Hematopoietic multipotent progenitor cell (in vitro differentiated cells): ENCODE measurements at places on chromosomes 5 and 9. TPM values are rescaled to one million over a fixed set of nuclear protein-coding genes. Genes with fewer than 3 reads are reported as not detected.

The ORM2 gene
- not detected for total RNA-seq

The RASGEF1C gene
- under 0.01 TPM for total RNA-seq

The PKD2L2 gene
- total RNA-seq: under 0.01 TPM

The SMIM27 gene
- total RNA-seq: 9.2 TPM

GRCh38 chr9:88658311-88658822 is 123.4 kb downstream of the NXNL2 start:
- DNase-seq: no peak

DNA sequence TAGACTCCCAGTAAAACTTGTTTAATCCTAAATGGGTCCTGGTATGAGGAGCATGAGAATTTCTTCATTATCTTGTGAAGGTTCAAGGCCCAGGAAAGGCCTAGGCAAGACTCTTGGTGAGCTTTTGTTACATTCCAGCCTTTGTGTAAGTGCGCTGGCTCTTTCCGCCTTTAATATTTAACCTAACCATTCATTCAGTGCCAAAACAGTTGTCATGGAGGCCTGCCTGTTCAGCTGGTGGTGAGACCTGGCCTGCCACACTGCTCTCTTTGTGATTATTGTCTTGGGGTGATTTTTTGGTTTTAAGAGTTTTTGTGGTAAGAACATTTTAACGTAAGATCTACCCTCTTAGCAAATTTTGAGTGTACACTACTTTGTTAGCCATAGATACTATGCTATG is 127.5 kb upstream of the WWC1 start:
- no peak for DNase-seq

DNA sequence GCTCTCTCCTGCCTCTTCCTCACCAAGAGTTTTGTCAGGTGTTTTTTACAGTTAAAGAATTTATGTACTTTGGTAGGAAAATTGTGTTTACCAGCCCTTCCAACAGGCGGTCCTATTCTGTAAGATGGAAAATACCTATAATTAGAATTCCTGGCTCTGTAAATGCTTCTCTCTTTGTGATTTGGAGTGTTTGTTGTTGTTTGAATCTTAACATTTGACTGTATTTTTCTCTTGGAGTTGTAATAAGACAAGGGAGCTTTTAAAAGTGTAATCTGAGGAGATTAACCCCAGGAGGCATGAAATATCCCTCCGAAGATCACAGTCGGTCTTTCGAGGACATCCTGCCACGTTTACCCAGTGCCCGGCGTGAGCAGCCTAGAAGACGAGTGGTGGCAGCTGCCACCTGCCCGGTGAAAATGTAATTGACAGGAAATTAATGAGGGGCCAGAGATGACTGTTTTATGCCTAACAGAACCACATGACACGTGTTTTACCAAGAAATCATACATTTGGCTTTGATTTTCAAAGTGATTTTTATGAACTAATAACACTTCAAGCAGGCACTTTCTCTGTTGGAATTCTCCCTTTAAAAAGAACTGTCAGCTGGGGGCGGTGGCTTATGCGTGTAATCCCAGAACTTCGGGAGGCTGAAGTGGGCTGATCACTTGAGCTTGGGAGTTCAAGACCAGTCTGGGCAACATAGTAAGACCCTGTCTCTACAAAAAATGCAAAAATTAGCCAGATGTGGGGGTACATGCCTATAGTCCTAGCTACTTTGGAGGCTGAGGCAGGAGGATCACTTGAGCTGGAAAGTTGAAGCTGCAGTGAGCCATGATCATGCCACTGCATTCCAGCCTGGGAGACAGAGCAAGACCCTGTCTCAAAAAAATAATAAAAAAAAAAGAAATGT is 20.0 kb downstream of the ANKRD33B start:
- no peak for DNase-seq

- DNase-seq: no peak
Observed at GRCh38 chr9:130973686-130974281, 34.7 kb upstream of the FIBCD1 start.

GRCh38 chr5:134141331-134142050 is 27.0 kb downstream of the TCF7 start:
- DNase-seq: peak; percentile 48

DNA sequence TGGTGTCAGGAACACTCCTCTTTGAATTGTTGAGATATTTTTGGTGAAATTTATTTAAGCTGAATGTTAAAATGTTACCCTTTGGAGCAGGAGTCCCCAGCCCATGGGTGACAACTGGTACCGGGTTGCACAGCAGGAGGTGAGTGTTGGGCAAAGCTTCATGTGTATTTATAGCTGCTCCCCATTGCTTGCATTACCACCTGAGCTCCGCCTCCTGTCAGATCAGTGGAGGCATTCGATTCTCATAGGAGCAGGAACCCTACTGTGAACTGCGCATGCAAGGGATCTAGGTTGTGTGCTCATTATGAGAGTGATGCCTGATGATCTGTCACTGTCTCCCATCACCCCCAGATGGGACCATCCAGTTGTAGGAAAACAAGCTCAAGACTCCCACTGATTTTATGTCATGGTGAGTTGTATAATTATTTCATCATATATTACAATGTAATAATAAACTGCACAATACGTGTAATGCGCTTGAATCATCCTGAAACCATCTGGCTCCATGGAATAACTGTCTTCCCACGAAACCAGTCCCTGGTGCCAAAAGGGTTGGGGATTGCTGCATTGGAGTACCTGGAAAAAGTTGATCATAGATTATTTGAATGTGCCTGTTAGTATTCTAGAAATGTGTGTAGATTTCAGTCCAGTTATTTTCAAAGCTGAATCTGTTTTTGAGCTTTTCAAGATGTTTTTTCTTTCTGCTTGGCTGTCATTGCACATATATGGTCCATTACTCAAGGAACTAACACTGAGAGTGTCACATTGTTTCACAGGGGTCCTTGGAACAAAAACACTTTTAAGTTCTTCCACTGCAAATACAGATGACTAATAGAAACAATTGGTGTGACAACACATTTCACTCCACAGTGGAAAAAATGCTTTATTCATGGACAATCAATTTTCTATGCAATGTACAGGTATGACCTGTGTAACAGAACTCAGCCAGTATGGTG is 104.6 kb upstream of the TNFAIP8 start:
- no peak for DNase-seq

DNA sequence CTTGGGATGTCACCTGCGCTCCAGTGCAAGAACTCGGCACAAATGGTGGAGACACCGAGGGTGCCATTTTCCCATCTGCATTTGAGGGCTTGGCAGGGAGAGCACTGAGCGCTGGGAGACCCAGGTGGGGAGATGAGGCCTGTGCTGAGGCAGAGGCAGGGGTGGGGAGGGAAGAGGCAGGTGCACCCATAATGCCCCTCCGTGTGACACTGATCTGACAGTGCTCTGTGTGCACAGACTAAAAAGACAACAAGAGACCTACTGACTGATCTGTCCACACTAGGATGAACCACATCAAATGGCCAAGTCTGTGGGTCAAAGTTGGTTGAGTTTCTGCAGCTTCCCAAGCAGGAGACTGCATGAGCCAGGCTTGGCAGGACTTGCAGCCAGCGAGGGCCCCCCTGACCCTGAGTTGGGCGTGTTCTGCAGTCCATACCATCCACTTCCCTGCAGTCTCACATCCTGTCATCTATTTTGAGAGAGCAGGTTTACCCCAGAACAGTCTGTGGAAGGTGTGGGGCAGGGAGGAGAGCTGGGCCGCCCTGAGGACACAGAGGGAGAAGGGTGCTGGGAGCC is 41.9 kb downstream of the NEK6 start:
- DNase-seq: no peak

GRCh38 chr5:33890131-33891032 is 1.4 kb downstream of the ADAMTS12 start:
- DNase-seq: no peak
